ENCODE measurements at places on chromosomes 16 and 17.

- no peak for DNase-seq
Measured at GRCh38 chr17:61395983-61396585, 3.6 kb upstream of the TBX2 start.

- no peak for DNase-seq
Measured at GRCh38 chr17:43373356-43373755, 25.4 kb upstream of the ARL4D start.

GRCh38 chr16:89678258-89678657 lies 8.2 kb upstream of the CDK10 start:
- no peak for DNase-seq

GRCh38 chr17:4475463-4475862 lies 23.2 kb upstream of the SPNS2 start:
- DNase-seq, result no peak

GRCh38 chr16:28193530-28194423 lies 18.0 kb downstream of the XPO6 start:
- no peak for DNase-seq

- no peak for DNase-seq
Measured at GRCh38 chr17:5797447-5798050, 213.2 kb upstream of the NLRP1 start.

GRCh38 chr16:27314161-27314723 lies 468 bp downstream of the IL4R start:
- no peak for DNase-seq

DNA sequence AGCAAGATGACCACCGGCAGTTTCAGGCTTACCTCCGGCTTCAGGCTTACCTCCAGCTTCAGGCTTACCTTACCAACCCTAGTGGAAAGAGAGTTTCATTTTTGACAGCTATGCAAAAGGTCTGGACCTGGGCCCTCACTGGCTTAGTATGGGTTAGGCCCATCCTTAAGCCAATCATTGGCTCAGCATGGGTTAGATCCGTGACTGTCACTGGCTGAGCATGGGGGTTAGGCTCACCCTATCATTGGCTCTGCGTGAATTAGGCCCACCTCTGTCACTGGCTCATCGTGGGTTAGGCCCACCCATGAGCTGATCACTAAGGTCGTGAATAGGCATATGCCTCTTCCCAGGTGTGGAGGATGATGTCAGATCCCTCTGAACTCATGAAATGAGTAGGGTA lies 8.1 kb downstream of the NDE1 start:
- no peak for DNase-seq

GRCh38 chr17:73521376-73521775 lies 122.9 kb downstream of the SDK2 start:
- DNase-seq, result no peak

Data from ureter (tissue), 1 donor.